ENCODE measurements at places on chromosomes 11 and 22.

DNA sequence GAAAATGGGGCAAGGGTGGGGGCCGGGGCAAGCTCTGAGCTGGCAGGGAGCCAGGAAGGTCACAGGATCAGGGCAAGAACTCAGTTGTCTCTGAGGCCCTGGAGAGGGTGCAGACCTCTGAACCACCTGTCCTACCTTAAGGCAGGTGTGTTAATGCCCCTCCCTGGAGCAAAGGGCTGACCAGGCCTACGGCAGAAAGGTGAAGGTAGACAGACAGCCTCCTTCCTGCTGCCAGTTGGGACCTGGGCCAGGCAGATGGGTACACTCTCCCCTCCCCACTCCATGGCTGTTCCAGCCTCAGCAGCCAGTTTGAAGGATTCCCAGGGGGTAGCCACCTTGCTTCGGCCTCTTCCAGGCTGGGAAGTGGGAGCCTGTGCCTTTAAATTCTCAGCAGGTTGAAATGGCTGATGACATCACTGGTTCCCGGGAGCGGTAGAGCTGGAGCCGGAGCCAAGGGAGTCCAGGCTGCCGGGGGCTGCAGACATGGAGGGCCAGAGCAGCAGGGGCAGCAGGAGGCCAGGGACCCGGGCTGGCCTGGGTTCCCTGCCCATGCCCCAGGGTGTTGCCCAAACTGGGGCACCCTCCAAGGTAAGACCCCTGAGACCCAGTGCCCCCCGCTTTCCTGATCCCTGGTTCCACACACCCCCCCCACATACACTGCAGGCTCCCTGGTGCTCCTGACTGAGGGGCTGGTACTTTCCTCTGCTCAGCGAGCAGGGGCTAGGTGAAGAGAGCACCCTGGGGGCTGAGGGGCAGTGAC lies at the start of gene INPP5J:
Gene INPP5J (plus strand): TSS at position 435 of the 760 bp plus-strand sequence. CDS start 49 bp downstream, at position 484.
- no peak for DNase-seq

GRCh38 chr11:134882671-134883297 lies 470.7 kb upstream of the B3GAT1 start:
- DNase-seq: no peak

DNA sequence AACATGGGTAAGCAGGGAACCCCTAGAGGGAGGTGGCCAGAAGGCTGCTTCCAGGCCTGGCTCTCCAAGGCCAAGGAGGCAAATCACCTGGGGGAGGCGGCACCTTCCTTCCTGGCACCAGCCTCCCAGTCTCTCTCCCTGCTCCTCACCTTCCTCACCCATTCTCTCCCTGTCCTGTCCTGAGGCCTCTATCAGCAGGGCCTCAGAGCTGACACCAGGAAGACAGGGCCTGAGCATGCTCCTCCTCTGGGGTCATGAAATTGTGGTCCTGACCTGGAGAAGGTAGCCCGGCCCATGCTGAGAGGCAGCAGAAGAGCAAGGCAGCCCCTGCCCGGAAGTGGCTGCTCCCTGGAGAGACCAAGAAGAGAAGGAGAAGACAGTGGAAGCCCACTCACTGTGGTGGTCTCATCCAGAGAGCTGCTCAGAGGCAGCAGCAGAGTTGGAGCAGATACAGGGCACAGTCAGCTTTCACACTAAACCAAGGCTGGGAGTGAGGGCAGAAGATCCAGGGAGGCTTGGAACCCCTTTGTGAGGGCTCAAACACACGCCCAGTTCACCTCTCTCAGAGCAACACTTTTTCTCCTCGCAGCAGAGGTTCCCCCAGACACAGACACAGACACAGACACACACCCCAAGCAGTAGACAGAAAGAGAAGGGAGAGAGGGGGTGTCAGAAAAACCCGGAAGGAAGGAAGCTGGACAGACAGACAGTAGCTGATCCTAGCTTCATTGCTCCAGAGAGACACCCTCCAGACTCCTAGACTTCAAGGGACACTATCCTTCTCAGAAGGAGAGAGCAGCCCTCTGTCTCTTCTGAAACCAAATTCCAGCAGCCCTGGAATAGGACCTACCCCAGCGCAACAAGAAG lies 1.8 kb downstream of the BCL9L start:
- no peak for DNase-seq

- DNase-seq: no peak
Observed at GRCh38 chr22:37169947-37170688, 17.9 kb downstream of the C1QTNF6 start.

DNA sequence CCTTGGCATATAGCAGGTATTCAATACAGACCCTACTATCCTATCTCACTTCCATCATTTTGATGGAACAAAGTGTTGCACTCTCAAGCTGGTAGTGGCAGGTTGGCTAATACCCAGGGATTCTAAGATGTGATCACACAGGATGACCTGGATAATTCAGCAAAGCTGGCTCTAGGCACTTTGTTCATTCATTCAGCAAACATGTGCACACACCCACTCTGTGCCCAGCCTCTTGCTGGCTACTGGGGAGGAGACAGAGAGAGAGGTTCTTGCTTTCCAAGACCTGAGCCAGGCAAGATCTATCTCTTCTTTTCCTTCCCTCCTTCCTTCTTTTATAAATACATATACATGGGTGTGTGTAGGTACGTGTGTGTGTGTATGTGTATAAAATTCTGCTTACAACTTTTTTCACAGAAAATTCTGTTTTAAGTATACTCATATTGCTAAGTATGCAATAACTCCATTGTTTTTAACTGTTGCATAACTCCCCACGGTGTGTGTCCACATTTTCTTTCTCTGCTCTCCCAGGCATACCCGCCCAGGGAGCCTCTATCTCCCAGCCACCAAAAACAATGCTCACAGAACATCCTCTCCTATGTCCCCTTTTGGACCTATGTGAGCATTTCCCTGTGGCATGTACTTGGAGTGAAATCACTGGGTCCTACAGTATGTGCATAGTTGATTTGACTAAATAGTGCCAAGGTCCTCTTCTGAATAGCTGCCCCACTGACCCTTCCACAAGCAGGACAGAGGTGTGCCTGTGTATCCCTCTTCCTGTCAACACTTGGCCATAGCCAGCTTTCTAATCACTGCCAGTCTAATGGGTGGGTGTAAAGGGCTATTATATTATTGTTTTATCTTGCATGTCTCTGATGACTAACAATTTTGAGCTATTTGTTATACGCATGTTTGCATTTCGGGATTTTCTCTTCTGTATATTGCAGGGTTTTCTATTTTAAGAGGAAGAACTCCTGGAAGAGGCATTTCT lies 27.5 kb downstream of the CLPB start:
- DNase-seq: peak; percentile 19

DNA sequence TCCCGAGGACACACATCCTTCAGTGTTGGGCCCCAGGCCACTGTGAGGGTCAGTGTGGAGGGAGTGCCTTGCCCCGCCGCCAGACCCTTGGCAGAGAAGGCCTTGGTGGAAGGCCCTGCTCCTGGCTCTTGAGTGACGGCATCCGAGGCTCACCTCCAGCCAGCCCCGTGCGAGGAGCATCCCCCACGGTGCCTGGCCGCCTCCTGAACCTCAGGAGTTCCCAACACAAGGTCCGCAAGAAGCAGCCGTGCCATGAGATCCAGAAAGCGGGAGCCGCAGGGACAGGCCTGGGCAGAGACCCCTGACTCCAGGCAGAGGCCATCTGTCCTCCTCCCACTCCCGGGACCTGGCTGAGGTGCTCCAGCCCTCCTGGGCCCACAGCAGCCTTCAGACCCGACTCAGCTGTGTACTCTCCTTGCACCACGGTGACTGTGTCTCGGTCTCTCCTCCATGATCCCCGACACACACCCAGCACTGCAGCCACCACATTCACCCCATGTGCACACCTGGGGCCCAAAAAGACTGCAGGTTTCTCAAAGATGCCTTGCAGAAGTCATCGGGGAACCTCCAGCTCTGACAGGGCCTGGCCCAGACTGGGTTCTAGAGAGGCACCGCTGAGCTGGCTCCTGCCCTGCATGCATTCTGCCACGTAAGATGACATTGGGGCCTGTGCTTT lies 870.2 kb downstream of the BRD1 start:
- DNase-seq: no peak

- DNase-seq: no peak
Observed at GRCh38 chr11:9092072-9092471, 673 bp upstream of the SCUBE2 start.

Measured in ascending aorta (tissue), 2 donors.